ENCODE measurements at places on chromosomes 3 and 15.
A peak's percentile ranks its signal among the peaks of the same experiment; 100 is the strongest.

DNA sequence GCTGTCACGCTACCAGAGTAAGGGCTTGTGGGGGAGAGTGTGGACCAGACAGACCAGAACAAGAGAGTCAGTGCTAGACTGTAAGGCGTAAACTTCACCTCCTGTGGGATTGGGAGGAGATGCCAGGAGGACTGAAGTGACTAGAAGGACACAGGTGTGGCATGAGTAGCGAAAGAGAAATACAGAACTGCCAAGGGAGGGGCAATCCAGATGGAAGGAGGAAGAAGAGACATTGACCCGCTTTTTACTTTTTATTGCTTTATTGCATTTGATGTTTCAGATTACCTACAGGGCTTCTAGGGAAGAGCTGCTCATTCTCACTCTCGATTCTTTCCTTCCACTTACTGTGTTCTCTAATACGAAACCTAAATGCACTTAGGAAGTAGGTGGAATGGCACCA is 2.1 kb downstream of the POGLUT1 start:
- no peaks in the 10 kb centered on the region for H3K27me3 ChIP-seq
- no peak overlapping the region for H3K27ac ChIP-seq
- H3K4me1 ChIP-seq, result peaks cover 16% of the 10 kb centered on the region

GRCh38 chr3:66036586-66037148 is 2.1 kb downstream of the MAGI1 start:
- no peaks in the 10 kb centered on the region for H3K36me3 ChIP-seq
- peaks cover 6% of the 10 kb centered on the region for H3K4me1 ChIP-seq
- no peak overlapping the region for H3K27ac ChIP-seq
- no peak for DNase-seq
- H3K27me3 ChIP-seq, result no peaks in the 10 kb centered on the region
- H3K4me3 ChIP-seq, result peak overlapping the region; percentile 84

GRCh38 chr3:57423335-57423734 is 120.8 kb downstream of the DNAH12 start:
- no peak overlapping the region for H3K27ac ChIP-seq
- H3K27me3 ChIP-seq, result 0 out of 2 replicates have a peak, but pooled peaks cover 3% of the 10 kb centered on the region
- no peak overlapping the region for H3K4me3 ChIP-seq
- H3K4me1 ChIP-seq, result no peaks in the 10 kb centered on the region
- DNase-seq, result no peak
- no peaks in the 10 kb centered on the region for H3K36me3 ChIP-seq

DNA sequence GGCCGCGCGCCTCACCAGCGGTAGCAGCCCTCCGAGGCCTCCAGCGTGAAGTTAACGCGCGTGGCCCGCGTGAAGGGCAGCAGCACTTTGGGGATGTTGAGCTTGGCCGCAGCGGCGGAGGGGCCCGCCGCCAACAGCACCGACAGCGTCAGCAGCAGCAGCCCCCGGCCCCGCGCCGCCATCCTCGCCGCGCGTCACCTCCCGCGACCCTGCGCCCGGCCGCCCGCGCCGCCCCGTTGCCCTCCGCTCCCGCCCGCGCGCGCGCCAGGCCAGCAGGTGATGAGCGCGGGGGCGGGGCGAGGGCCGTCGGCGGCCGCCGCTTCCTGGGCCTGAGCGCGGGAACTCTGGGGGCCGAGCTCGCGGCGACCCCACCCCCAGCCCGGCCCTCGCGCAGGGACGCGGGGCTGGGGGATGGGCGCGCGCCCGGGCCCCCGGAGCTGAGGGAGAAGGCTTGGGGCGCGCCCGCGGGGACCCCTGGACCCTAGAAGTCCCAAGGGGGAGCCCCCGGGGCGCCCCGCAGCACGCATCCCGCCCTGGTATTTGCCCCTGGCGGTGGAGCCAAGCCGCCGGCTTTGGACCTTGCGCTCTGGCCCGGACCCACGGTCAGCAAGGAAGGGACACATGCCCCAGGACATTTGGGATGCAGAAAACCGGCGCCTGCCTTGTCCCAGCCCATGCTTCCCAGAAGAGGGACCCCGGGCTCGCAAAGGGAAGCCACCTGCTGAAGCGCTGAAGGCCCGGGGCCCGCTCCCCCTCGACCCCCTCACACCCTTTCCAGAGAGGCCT is at the start of gene NUP210:
Gene NUP210 (minus strand): TSS at position 278 of the 786 bp plus-strand sequence. CDS start 96 bp downstream, at position 182.
- H3K4me1 ChIP-seq, result peaks cover 36% of the 10 kb centered on the region
- H3K27ac ChIP-seq, result peak within 1 kb of the TSS; percentile 2
- peak within 1 kb of the TSS; percentile 73 for H3K4me3 ChIP-seq
- DNase-seq, result peak; percentile 63
- peaks cover 3% of the 10 kb centered on the region for H3K36me3 ChIP-seq
- no peaks in the 10 kb centered on the region for H3K27me3 ChIP-seq

- DNase-seq, result peak; percentile 94
- H3K27me3 ChIP-seq, result no peaks in the 10 kb centered on the region
- peaks cover 95% of the 10 kb centered on the region for H3K4me1 ChIP-seq
- H3K36me3 ChIP-seq, result peaks cover 32% of the 10 kb centered on the region
- H3K4me3 ChIP-seq, result peak overlapping the region; percentile 10
- peak overlapping the region; percentile 100 for H3K27ac ChIP-seq
Measured at GRCh38 chr3:45123581-45124269, 22.5 kb downstream of the CDCP1 start.

- H3K27ac ChIP-seq, result no peak overlapping the region
- no peaks in the 10 kb centered on the region for H3K36me3 ChIP-seq
- DNase-seq, result no peak
- peak overlapping the region; percentile 71 for H3K4me3 ChIP-seq
Measured at GRCh38 chr15:28885128-28885629, 595 bp upstream of the APBA2 start.

- DNase-seq, result no peak
- H3K4me3 ChIP-seq, result no peak overlapping the region
- no peaks in the 10 kb centered on the region for H3K36me3 ChIP-seq
- peaks cover 32% of the 10 kb centered on the region for H3K27me3 ChIP-seq
- no peak overlapping the region for H3K27ac ChIP-seq
- H3K4me1 ChIP-seq, result no peaks in the 10 kb centered on the region
Measured at GRCh38 chr15:72840114-72840513, 56.6 kb upstream of the ADPGK start.

DNA sequence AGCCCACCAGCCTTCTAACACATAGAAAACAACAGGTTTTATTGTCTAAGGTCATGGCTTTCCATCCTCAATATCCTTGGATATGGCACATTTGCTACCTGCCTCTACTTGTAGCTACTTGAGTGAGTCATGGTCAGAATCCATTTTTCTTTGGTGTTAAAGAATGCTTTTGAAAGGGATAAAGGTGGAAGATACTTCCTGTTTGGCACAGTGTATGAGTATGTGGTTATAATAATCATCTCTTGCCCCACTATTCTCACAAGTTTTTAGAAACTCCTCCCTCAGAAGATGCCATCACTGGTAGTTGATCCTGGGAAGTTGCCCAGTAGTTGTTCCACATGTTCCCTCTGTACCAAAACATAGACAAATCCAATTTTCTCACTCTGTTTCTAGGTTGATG is 508.6 kb upstream of the IL12A start:
- H3K4me3 ChIP-seq, result no peak overlapping the region
- DNase-seq, result no peak
- H3K27ac ChIP-seq, result no peak overlapping the region
- H3K27me3 ChIP-seq, result peaks cover 20% of the 10 kb centered on the region
- no peaks in the 10 kb centered on the region for H3K4me1 ChIP-seq

- H3K27me3 ChIP-seq, result no peaks in the 10 kb centered on the region
- H3K4me3 ChIP-seq, result no peak overlapping the region
- peaks cover 13% of the 10 kb centered on the region for H3K4me1 ChIP-seq
- H3K36me3 ChIP-seq, result no peaks in the 10 kb centered on the region
- no peak for DNase-seq
Measured at GRCh38 chr3:164537485-164537884, 540.8 kb downstream of the SI start.

- H3K36me3 ChIP-seq, result no peaks in the 10 kb centered on the region
- H3K27me3 ChIP-seq, result no peaks in the 10 kb centered on the region
- H3K4me1 ChIP-seq, result no peaks in the 10 kb centered on the region
- H3K27ac ChIP-seq, result no peak overlapping the region
- no peak for DNase-seq
Measured at GRCh38 chr3:71358243-71358642, 225.3 kb downstream of the FOXP1 start.

DNA sequence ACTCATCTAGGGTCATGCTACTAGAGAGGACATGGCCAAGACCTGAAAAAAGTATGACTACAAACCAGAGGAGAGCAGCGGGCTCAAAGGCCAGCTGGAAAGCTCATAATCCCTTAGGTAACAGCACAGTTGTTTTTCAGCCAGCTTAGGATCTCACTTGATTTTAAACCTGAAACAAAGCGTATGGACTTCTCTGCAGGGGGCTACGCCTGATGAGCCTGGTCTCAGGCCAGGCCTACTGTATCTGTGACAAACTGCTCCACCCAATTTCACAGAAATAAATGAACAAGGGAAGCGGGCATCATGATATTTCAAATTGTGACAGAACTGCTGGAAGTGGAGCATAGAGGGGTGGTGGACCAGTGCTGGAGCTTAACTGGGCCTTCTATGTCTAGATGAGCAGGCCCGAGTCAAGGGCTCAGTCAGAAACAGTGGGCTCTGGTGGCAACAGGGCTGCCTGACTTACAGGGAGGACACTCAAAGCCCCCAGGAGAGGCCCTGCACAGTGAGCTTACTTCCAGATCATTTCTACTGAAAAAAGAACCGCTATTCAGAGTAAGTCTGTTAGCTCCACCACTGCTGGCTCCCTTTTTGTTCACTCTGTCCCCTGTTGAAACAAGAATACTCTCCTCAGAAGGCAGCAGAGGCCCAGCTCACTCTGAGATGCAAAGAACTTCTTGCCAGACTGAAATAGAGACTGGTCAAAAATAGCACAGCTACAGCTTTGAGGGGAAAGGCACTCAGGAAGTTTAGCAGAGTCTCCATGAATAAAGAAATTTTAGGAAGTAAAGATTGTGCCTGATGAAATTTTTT is 47.0 kb downstream of the LRIG1 start:
- H3K4me3 ChIP-seq, result no peak overlapping the region
- DNase-seq, result no peak
- H3K4me1 ChIP-seq, result peaks cover 9% of the 10 kb centered on the region
- no peak overlapping the region for H3K27ac ChIP-seq

All from PC-3 (cell line).